ENCODE measurements at places on chromosomes 6 and 20. TPM values are rescaled to one million over a fixed set of nuclear protein-coding genes. Genes with fewer than 3 reads are reported as not detected.

GRCh38 chr6:156395276-156395675 lies 381.9 kb upstream of the ARID1B start:
- DNase-seq = no peak

DNA sequence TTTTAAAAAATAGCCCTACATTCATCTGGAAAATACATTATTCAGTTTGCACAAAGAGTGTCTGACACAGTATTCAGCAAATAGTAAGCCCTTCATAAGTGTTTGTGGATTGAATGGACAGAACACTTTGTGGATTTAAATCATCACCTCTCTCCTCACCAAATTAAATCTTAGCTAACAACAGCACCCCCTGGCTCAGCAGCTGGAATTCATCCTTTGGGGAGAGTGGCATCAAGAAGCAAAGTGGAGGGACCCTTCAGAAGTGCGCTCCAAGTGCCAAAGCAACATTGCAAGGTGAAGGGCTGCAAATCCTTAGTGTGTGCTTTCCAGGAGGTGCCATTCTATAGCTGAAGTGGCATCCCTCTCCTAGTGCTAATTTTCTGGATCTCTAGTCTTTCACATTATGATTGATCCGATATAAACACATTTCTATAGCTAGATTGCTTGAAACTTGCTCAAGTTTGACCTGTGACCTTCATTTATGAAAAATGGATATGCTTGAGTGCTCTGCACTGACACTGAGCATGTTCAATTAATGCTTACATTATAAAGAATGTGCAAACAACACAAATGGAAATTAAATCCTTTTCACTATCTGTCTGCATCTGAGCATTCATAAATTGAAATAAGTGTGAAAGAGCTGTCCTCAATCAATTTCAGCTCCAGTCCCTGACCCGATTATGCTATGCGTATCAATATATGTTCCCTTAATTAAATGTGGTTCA lies 891.7 kb downstream of the C6orf118 start:
- DNase-seq = no peak

DNA sequence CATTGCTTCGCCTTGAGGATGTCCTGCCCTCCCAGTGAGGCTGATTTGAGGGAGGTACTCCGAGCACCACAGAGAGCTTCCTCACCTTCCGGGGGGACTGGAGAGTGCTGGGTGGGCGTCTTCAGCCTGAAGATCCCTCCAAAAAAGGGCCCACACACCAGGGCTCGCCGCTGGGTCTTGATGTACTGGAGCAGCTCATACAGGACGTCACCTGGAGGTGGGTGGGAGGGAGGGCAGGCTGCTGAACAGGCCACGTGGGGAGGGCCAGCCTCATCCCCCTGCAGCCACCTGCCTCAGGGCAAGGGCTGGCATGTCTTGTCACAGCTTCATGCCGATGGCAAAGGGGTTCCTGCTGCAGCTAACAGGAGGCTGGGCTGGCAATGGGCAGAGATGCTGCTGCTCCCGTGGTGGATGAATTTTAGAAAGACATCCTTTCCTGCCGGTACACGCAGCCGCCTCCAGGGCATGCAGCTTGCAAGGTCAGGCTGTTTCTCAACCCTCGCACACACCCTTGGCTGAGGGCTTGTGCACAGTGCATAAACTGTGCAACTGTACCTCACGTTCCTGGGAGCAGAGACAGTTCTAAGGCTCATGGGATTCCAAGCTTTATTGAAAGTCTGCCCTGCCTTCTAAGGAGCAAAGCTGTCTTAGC lies 14.0 kb downstream of the ETV7 start:
- DNase-seq = no peak

DNA sequence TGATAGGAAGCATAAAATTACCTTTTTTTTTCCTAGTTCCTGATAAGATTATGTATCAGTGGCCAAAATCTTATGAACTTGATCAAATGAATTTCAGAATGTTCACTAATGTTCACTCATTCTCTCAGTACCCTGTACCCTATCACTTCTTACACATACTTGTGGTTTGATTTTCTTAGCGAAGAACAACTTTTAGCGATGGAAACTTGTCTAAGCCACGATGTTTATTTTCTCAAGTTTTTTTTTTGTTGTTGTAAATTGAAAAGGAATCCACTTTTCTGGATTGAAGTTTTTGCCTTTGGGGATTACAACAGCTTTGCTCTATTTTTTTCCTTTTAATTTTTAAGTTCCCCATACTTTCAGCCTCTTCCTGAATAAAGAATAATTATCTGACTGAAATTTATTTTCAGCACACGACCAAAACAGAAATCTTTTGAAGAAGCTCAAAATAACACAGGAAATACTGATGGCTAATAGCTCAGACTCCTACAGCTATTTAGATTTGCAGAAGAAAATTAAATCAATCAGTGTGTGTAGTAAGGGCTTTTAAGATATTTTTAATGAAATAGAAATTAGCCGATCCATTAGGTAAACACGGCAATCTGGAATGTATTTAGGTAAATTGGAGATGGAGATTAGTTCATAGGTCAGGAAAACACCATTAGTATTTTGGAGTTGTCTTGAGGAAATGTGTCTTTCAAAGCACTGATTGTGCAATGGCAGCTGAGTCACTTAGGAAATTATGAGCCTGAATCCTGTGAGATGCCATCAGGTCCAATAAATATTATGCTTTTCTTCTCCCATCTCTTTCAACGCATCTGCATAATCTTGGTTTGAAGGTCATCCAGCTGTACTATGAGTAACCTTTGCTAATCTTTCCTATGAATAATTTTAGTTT lies 217.5 kb downstream of the GJA1 start:
- DNase-seq = no peak

DNA sequence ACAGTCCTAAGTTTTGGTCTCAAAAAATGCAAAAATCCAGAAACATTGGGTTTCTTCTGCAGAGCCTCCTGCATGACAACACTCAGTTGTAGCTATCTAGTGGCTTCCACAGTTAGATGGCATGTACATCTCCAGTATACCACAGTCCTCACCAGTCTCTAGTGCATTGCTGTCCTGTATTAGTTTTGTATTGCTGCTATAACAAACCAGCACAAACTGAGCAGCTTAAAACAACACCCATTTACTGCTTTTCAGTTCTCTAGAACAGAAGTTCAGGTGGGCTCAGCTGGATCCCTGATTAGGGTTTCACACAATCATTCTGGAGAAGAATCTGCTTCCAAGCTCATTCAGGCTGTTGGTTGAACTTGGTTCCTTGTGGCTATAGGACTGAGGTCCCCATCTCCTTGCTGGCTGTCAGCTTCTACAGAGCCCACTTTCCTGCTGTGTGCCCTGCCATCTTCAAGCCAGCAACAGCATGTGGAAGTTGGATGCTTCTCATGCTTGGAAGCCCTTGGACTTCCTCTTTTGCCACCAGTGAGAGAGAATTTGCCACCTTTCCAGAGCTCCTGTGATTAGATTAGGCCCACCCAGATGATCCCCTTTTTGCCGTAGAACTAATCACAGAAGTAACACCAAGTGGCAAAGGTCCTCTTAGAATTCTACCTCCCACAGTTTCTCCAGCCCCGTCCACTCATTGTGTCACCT lies 48.9 kb upstream of the TBC1D7 start:
- DNase-seq = no peak

- no peak for DNase-seq
Observed at GRCh38 chr6:143174516-143174915, 113.8 kb downstream of the AIG1 start.

DNA sequence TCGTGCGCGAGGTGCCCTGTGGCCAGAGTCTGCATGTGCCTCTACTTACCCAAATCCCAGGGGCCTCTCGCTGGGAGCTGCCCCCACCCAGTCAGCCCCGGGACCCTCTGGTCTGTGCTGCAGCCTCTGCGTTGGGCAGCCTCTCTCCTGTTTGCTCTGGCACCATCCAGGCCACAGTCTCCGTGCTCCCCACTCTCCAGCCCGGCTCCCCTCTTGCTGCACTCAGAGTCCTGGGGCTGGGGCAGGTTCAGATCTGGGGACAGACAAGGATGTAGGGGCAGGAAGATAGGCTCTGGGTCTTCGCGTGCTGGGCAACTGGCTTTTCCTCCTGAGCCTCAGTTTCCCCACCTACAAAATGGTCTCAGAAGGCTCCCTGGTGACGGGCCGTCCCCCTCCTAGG lies 70.8 kb upstream of the GATA5 start:
- no peak for DNase-seq

DNA sequence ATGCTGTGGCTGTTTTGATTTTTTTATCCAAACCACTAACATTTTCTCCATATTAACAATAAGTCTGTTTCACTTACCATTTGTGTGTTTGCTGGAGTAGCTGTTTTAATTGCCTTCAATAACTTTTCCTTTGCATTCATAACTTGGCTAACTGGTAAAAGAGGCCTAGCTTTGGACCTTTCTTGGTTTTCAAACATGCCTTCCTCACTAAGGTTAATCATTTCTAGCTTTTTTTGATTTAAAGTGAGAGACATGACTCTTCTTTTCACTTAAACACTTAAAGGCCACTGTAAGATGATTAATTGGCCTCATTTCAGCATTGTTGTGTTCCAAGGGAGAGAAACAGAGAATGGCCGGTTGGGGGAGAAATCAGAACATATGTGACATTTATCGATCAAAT lies 2.9 kb downstream of the WFDC12 start:
- DNase-seq = no peak

GRCh38 chr20:4252005-4252404 lies 236.6 kb upstream of the RNF24 start:
- DNase-seq = no peak

DNA sequence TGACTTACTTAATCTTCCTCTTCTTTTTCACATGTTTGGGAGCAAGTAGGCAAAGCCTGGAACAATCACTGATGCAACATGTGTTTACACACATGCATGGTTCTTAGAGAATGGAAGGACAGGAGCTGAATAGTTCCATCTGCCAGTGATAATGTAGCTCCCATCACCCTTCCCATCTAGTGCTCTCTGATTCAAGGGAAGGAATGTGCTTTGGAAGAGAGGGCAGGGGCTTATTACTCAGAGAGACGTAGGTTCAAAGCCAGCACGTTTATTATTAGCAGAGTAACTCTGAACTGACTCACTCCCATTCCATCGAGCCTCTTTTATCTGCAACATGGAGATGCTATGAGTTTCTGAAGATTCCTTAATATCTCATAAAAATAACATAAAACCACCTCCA lies 211.9 kb downstream of the GMPR start:
- no peak for DNase-seq

DNA sequence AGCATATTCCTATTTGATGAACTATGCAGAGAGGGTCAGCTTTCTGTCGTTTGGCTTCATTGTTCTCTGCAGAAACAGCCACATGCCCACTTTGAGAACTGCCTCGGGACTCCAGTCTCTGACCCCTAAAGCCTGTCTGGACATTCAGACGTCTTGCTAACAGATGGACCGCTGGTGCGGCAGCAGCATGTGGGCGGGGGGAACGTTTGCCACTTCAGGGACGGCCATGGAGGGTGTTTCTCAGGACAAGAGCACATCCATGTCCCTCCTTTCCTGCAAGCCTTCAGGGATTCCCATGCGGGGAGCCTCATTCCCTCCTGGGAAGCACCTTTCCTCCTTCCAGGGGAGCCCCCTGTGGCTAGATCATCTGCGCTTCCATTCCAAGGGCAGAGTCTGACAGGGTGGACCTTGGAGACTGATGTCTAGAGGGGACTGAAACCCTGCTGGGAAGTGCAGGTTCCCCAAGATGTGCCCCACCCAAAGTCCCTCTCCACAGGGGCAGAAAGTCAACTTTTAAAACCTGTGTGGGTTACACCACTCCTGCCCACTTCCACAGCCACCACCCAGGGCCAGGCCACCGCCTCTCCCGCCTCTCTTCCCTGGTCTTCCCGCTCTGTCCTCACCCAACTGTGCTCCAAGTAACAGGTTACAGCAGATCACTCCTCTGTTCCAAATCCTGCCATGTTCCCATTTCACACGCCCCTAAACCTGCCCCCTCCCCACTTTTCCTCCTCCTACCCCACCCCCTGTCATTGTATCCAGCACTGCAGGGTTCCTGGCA lies 94.8 kb upstream of the PMEPA1 start:
- DNase-seq = no peak

DNA sequence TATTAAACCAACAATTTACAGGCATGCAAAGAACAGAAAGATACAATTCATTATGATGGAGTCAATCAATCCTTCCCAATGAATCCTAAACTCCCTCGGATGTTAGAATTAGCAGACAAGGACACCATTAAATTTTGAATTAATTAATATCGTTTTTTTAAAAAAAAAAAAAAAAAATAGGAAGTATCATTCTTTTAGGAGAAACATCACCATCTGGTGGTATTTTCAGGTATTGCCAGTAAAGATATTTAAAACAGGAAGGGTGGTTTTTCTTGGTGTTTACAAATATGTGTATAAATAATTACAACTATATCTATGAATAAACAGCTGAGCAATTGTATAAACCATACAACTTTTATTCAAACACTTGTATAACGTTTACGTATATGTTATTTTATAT lies 564.4 kb downstream of the HAO1 start:
- peak; percentile 5 for DNase-seq

DNA sequence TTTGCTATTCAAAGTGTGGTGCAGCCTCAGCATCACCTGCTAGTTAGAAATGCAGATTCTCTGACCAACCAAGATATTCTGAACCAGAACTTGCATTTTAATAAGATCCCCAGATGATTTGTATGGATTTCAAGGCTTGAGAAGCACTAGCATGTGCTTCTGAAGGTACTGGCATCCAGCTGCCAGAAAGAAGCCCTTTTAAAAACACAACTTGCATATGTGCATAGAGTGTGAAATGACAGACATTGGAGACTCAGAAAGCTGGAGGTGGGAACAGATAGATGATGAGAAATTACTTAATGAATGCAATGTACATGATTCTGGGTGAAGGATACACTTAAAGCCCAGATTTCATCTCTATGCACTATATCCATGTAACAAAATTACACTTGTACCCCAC lies 409.3 kb upstream of the SPTLC3 start:
- no peak for DNase-seq

DNA sequence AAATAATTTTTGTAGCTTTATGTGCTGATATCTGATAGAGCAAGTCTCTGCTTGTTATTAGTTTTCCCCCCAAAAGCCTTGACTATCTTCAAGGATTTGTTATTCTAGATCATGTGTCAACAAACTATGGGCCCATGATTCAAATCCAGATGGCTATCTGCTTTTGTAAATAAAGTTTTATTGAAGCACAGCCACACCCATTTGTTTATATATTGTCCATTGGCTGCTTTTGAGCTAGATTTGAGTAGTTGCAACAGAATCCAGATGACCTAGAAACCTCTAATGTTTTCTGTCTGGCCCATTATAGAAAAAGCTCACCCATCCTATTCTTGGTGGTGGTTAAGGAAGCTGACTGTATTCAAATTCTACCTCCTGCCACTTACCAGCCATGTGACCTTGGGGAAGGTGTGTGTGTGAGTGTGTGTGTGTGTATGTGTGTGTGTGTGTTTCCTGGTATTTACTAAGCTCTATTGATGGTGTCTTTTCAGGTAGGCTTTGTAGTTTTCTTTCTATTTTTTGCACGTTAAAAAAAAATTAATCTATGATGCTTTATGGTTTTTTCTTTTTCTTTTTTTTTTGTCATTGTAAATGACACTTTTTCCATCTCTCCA lies 1.3 kb upstream of the GTSF1L start:
- DNase-seq = no peak

GRCh38 chr6:163395831-163396185 lies 18.7 kb upstream of the QKI start:
- no peak for DNase-seq

- DNase-seq = no peak
Observed at GRCh38 chr6:113564371-113565171, 292.6 kb upstream of the MARCKS start.

Gene GHRH
- total RNA-seq = not detected

Gene TSPYL4
- 10.4 TPM for total RNA-seq

Gene SPTLC3
- not detected for total RNA-seq

Gene VWA7
- total RNA-seq = 2.9 TPM

Gene GSTA2
- total RNA-seq = not detected

Gene RIMS4
- not detected for total RNA-seq

Gene CASS4
- total RNA-seq = 27.8 TPM

Gene TBC1D32
- total RNA-seq = 5.7 TPM

Gene SLC44A4
- total RNA-seq = 18.6 TPM

Gene CNR1
- 1.5 TPM for total RNA-seq

Gene ZNF831
- not detected for total RNA-seq
